Endothelial cell of umbilical vein (primary cell): ENCODE measurements at places on chromosomes 1 and 21. TPM values are rescaled to one million over a fixed set of nuclear protein-coding genes. Genes with fewer than 3 reads are reported as not detected.
A peak's percentile ranks its signal among the peaks of the same experiment; 100 is the strongest.

Gene CSMD2
- not detected in 2 replicates for total RNA-seq

Gene C1orf185
- total RNA-seq, result not detected in 2 replicates

Gene AADACL4
- total RNA-seq, result not detected in 2 replicates

GRCh38 chr1:182669266-182669665 is 15.1 kb downstream of the RGS8 start:
- DNase-seq, result no peak

Gene SPATA6
- total RNA-seq, result 4.9 and 10.5 TPM in 2 replicates

- DNase-seq, result no peak
Measured at GRCh38 chr1:222240536-222241181, 307.2 kb downstream of the HHIPL2 start.

DNA sequence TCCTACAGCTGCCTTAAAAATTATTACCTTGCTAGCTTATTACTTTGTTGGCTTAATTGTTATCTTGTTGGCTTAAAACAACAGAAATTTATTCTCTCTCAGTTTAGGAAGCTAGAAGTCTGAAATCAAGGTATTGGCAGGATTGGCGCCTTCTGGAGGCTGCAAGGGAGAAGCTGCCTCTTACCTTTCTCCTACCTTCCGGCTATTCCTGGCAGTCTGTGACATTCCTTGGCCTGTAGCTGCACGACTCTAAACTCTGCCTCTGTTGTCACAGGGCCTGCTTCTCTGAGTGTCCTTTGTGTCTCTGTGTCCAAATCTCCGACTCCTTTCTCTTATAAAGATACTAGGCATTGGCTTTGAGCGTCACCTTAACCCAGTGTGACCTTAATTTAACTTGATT is 579.9 kb upstream of the B3GALT2 start:
- no peak for DNase-seq

- no peak for DNase-seq
Measured at GRCh38 chr1:179230721-179231120, 1.2 kb upstream of the ABL2 start.

GRCh38 chr1:228063251-228064191 is 19.0 kb upstream of the ARF1 start:
- DNase-seq, result no peak

DNA sequence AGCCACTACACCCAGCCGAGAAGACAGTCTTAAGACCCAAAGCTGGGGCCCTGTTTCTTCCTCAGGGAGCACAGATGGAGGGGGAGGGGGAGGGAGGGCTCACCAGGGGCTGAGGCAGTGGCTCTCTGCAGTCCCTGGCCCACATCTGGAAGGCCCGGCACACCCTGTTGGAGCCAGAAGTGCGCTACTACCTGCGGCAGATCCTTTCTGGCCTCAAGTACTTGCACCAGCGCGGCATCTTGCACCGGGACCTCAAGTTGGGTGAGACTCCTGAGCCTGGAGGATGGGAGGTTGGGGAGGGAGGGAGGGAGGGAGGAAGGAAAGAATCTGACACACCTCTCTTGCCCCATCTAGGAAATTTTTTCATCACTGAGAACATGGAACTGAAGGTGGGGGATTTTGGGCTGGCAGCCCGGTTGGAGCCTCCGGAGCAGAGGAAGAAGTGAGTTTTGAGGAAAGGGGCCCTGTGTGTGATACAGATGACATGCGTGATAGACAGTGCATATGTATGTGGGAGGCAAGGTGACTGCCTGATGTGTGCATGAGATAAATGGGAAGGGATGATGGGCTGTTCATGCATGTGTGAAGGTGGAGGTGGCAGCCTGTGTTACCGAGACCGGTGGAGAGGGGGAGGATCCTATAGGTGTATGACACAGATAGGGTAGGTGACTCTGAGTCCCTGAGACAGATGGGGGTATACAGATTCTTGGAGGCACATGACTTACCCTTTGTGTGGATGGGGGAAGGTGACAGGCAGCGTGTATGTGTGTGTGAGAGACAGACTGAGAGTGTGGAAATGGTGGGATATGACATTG is 1.5 kb downstream of the PLK3 start:
- peak; percentile 39 for DNase-seq

Gene NEGR1
- 20.2 and 21.8 TPM in 2 replicates for total RNA-seq

DNA sequence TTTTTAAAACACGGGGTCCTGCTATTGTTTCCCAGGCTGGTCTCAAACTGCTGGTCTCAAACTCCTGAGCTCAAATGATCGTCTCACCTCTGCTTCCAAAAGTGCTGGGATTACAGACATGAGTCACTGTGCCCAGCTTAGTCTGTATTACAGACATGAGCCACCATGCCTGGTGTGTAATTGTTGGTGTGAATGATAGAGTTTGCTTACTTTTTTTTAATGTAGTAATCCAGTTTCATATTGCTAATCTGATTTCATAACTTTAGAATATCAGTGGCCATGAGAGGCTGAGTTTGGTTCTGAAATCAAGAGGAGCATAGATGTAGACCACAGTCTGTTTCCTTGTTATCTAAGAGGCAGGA is 3.4 kb downstream of the EPB41 start:
- DNase-seq, result no peak

GRCh38 chr1:226461087-226461486 is 53.2 kb upstream of the PARP1 start:
- DNase-seq, result no peak
